ENCODE measurements at places on chromosomes 7 and 10.

DNA sequence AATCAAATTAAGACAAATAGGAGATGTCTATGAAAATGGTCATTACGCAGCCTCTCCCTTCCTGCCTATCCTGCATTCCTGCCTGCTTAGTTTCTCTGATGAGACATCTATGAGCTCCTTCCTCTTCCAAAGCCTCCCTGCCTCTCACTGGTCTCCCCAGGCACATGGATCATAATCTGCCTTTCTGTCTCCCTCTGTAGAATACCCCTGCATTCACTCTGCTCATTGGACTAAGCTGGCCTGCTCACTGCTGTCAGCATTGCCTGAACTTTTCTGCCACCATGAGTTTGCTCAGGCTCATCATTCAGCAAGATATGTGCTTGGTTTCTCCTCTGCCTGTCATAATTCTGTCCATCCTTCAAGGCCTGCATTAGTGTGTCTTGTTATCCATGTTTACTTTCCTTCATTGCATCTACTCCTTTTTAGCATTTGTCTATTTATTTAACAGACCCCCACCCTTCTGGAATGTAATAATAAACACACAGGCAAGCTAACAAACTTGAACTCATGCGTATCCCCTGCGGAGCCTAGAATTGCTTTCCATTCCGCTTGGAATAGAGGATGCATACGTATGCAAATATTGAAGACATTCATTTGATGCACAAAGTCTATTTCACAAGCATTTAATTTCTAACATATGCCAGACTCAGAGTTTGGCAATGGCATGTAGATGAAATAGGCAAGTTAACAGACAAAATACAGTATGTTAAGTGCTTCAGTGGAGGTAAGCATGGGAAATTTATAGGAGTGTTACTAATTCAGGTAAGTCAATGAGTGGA lies 88.3 kb downstream of the PTPRZ1 start:
- no peak for DNase-seq

GRCh38 chr10:24363070-24363469 lies 154.1 kb downstream of the KIAA1217 start:
- DNase-seq, result no peak

GRCh38 chr10:121732656-121733445 lies 134.6 kb upstream of the FGFR2 start:
- no peak for DNase-seq

- no peak for DNase-seq
Observed at GRCh38 chr7:140922741-140923345, 1.9 kb downstream of the BRAF start.

GRCh38 chr7:99677013-99677647 lies 2.7 kb downstream of the CYP3A5 start:
- no peak for DNase-seq

- DNase-seq, result no peak
Observed at GRCh38 chr7:116197360-116197759, 13.0 kb upstream of the TES start.

- DNase-seq, result no peak
Observed at GRCh38 chr10:31120961-31121685, 89.5 kb upstream of the ZNF438 start.

DNA sequence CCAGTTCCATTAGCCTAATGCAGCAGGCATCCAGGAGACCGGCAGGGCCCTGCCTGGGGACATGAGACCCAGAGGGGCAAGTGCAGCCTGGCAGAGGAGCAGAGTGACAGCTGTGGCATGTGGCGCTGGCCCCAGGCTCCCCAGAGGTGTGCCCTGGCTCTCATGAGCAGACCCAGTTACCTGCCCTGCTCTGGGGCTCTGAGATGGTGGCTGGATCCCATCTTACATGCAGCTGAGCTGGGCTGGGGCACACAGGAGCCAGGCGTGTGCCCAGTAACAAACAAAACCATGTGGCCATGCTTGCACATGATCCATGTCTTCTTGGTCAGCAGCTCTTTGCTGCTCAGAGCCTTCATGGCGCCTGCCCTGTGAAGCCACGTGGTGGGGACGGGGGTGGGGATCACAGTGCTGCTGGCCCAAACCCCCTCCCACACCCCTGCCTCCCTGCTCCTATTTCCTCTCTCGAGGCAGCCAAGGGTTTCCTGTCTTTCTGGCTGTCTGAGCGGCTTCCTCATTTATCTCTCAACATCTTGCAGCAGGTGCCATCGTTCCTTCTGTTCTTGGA lies 40.3 kb upstream of the GTF2I start:
- DNase-seq, result no peak

GRCh38 chr7:159197066-159197975 lies 52.7 kb upstream of the VIPR2 start:
- no peak for DNase-seq

DNA sequence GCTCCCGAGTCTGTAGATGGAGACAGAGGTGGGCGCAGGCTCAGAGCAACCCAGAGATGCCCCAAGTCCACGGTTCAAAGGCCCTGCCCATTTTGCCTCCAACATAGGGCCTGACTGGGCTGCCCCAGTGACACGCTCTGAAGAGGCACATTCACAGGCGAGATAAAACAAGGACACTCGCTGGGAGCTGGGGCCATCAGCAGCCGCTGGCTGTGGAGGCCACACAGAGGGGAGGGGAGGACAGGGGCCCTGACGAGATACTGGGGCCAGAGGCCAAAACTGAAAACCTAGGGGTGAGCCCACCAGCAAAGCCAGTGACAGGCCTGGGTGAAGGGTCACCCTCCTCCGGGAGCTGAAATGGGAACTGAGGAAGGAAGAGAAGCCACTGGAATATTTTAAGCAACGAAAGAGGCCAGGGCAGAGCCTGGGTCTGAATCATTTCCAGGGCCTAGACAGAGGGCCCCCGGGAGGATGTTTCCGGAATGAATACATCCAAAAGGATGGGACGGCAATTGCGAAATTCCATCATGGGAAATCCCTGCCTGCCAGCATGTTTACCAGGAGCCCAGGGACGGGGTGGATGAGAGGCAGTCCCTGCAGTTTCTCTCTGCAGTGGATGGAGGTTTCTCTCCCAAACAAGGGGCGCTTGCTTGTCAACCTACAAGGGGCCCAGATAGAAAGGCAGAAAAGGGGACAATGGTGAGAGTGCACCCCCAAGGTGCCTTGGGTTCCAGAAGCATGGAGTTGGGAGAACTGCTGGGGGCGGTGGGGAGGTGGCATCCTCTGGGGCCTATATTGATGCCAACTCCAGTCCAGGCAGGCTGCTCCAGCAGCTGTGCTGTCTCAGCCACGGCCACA lies 29.0 kb upstream of the HSPA12A start:
- peak; percentile 94 for DNase-seq

- DNase-seq, result no peak
Observed at GRCh38 chr7:33486633-33487032, 357.3 kb downstream of the BBS9 start.

GRCh38 chr7:26167303-26167934 lies 15.4 kb downstream of the NFE2L3 start:
- peak; percentile 34 for DNase-seq

DNA sequence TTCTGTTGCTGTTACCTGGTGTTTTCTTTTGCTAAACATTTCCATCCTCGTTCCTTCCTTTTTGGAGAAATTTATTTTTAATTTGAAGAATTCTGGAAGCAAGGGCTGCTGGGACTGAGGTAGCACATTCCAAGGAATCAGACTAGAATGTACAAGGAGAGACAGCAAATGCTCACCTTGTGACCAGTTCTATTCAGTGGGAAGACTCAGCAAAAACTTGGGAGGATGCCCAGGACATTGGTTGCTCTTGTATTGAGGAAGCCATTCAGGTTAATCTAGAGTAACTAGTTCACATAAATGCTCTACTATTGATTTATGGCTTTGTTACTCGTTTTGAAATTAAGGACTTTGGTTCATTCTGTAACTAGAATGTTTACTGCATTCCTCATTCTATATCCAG lies 11.3 kb downstream of the PLCE1 start:
- DNase-seq, result no peak

DNA sequence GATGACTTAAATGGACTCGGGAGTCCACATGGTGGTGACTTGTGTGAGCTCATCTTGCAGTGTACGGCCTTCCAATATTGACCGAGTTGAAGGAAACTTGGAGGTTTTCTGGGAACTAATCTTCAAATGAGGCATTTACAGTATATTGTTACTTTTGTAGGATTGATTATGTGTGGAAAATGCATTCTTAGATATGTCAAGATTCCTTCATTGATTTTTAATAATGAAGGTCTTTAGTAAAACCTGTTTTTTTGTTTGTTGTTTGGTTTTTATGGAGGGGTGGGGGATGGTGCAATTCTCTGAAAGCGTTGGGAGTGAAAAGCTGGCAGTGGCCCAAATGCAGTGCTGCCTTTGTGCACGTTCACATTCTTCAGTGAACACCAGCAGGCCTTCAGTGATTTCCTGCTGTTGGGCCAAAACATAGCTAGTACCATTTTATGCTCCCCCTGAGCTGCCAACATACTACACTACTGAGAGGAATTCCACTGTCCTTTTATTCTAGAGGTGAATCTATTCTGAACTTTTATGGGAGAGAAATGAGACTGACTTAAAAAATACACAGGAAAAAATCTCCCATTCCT lies 50.4 kb downstream of the CCNY start:
- DNase-seq, result no peak

DNA sequence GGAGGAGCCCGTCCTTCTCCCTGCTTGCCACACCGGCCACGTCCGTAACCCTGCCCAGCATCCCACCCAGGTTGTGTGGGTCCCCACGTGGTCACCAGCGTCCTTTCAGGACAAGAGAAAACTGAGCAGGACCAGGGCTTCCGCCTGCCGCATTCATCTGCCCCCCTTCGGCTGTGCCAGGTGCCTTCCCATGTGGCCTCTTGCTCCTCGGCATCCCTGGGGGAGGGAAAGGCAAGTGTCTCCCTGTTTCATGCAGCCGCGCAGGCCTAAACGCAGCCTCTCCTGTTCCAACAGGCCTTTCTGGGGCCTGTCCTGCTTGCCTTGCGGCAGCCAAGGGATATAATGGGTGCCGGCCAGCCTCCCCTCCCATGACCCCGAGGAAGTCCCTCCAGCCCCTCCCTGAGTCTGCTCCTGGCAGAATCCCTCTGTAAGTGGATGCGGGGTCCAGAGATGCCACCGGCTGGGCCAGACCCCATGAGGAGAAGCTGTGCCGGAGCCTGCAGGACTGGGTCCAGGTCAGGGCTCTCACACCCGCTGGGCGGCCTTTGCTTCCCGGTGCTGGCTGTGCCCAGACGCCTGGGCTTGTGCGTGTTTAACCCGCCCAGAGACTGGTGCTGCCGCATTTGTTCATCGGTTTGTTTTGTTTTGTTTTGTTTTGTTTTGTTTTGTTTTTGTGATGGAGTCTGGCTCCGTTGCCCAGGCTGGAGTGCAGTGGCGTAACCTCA lies 23.1 kb downstream of the SHH start:
- DNase-seq, result no peak

- peak; percentile 79 for DNase-seq
Observed at GRCh38 chr7:30983042-30983913, 19.5 kb downstream of the GHRHR start.

DNA sequence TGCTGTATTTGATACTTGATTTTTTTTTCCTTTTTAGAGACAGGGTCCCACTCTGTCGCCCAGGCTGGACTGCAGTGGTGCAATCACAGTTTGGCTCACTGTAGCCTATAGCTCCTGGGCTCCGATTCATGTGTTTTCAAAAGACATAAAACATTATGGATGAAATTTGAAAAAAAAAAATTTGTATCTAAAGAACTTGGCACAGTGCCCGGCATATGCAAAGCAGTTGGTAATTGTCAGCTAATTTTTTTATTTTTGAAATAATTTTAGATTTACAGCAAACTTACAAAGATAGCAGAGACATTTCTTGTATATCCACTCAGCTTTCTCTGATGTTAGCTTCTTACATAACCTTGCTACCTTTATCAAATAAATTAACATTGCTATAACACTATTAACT lies 20.3 kb upstream of the SAMD8 start:
- no peak for DNase-seq

- DNase-seq, result no peak
Observed at GRCh38 chr10:21556527-21556926, 22.5 kb downstream of the MLLT10 start.

GRCh38 chr10:88385601-88386203 lies 197.4 kb downstream of the RNLS start:
- peak; percentile 35 for DNase-seq

GRCh38 chr10:6778992-6779701 lies 199.1 kb upstream of the PRKCQ start:
- DNase-seq, result no peak

GRCh38 chr7:71548746-71549145 lies 416.8 kb downstream of the GALNT17 start:
- DNase-seq, result no peak

GRCh38 chr10:12027539-12027938 lies 15.1 kb downstream of the UPF2 start:
- DNase-seq, result no peak

GRCh38 chr7:102404005-102404861 lies 8.1 kb downstream of the PRKRIP1 start:
- DNase-seq, result no peak

GRCh38 chr7:45151967-45152366 lies 5.6 kb upstream of the RAMP3 start:
- DNase-seq, result no peak

- DNase-seq, result no peak
Observed at GRCh38 chr7:8213381-8213780, 48.6 kb downstream of the ICA1 start.

GRCh38 chr7:5223646-5224340 lies 33.8 kb downstream of the WIPI2 start:
- no peak for DNase-seq

DNA sequence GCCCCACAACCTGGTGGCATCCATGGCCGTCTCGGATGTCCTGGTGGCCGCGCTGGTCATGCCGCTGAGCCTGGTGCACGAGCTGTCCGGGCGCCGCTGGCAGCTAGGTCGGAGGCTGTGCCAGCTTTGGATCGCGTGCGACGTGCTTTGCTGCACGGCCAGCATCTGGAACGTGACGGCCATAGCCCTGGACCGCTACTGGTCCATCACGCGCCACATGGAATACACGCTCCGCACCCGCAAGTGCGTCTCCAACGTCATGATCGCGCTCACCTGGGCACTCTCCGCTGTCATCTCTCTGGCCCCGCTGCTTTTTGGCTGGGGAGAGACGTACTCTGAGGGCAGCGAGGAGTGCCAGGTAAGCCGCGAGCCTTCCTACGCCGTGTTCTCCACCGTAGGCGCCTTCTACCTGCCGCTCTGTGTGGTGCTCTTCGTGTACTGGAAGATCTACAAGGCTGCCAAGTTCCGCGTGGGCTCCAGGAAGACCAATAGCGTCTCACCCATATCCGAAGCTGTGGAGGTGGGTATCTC lies 1.1 kb downstream of the HTR5A start:
- DNase-seq, result no peak

GRCh38 chr7:20301311-20301939 lies 29.3 kb upstream of the ITGB8 start:
- no peak for DNase-seq

DNA sequence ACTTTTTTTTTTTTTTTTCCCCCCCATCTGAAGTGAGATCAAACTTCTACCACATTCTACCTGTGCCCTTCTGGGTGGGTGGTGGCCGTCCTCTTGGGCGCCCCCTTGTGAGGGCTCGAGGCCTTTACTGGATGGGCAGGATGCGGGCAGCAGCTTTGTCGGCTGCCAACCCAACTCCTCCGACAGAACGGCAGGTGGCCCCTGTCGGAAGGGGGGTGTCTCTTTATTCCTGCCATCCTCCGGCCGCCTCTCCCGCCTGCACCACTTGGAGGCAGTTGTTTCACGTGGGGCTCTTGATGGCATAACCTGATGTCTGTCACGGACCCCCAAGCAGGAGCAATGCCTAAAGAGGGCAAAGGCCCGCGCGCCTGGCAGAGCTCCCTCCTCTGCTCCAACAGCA lies 31.0 kb downstream of the AMZ1 start:
- no peak for DNase-seq
